Endothelial cell of umbilical vein (primary cell): ENCODE measurements at places on chromosomes 13 and 19. TPM values are rescaled to one million over a fixed set of nuclear protein-coding genes. Genes with fewer than 3 reads are reported as not detected.

- DNase-seq: no peak
Measured at GRCh38 chr13:41307884-41308640, 3.0 kb upstream of the NAA16 start.

- no peak for DNase-seq
Measured at GRCh38 chr13:21911646-21912298, 240.9 kb downstream of the FGF9 start.

The KLK12 gene
- total RNA-seq: not detected in 2 replicates

- DNase-seq: no peak
Measured at GRCh38 chr13:108680011-108680410, 50.6 kb downstream of the MYO16 start.

DNA sequence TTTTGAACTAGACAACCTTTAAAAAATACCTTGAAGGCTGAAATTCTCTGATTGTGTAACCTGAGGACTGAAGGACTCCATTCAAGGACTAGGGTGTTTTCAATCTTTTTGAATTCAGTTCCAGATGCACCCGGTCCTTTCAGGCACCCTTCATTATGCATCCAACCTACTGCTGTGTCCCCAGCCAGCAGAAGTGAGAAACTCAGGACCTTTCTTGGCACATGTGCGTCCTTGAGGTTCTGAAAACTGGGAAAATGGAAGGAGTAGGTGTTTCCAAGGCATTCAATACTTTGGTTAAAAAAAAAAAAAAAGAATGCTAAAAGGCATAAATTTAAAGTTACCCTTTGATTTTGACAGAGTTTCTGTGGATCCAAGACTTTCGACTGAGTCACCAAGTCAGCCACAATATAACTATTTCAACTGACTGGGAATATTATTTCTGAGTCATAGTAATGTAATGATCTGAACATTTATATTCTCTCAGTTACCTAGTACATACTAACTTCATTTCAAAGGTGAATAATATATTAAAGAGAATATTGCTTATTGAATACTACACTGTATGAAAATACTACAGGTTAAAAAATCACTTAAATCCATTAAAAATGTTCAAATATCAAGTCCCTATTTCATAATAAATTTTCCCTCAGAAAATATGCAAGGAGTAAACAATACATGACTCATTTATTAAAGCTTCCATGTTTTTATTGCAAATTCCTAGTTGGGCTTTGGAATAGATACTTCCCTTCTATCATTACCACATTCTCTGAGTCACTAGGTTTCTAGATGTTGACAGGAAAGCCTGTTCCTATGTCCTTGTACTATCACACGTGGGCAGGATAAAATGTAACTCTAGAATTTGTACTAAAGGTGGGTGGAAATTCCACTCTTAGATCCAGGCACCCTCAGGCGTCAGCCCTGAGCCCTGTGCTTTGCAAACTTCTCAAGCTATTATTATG lies 2.4 kb upstream of the ITGBL1 start:
- DNase-seq: peak; percentile 91

The TMEM145 gene
- total RNA-seq: not detected in 2 replicates

The NLRP12 gene
- total RNA-seq: 0.58 and 0.73 TPM in 2 replicates

DNA sequence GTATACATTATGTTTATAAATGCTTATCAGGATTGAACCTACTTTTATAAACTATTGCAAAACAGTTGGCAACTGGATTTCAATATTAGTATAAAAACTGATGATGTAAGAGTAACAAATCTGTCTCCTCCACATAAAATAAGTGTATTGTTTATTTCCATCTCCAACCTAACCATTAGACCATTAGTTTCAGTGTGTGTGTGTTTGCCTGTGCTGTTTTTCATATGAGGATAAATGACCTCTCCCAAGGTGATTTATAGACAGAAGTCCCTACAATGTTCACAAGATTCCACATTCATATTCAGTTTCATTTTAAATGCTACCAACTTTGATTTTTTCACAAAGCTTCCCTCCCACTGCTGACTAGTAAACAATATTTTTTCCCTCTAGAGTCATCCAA lies 871.6 kb downstream of the PCDH9 start:
- no peak for DNase-seq

- DNase-seq: no peak
Measured at GRCh38 chr13:80906860-80907259, 565.9 kb upstream of the SPRY2 start.

The SOHLH2 gene
- total RNA-seq: 0.55 and 0.62 TPM in 2 replicates

- peak; percentile 94 for DNase-seq
Measured at GRCh38 chr13:44436589-44437337, 63.1 kb downstream of the SERP2 start.

GRCh38 chr13:25112695-25113255 lies 16.8 kb downstream of the PABPC3 start:
- no peak for DNase-seq

DNA sequence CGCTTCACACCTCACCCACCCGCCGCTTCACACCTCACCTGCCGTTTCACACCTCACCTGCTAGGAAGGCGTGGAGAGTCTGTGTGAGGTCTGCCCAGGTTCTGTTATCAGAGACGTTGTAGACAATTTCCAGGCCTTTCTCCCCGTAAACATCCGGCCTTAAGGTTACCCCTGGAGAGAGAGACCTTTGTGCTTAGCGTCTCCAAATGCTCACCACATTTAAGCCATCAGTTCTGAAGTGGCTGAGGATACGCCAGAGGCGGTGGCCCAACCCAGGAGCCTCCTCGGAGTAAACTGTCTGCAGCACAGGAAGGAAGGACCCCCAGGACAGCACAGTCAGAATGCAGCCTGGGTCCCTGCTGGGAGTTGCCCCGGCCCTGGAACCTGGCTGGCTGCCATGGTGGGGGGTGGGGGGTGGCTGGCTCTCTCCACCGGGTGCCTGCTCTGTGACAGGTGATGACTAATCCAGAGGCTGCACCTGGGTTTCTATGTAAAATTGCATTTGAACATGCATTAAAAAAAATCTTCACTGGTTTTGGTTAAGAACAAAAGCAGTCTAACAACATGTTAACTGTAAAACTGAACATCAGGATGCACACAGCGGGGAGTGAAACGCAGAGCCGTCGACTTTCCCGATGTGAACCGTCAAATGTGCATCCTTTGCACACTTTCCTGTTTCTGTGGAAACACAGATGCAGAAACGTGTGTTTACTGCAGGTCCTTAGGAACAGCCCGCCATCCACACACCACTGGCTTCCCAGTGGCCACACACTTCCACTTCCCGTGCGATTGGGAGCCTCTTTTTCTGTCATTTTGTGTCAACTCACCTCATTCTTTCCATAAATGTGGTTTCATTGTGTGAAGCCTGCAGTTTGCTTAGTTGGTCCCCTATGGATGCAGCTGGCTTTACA lies 4.5 kb downstream of the ATP4B start:
- no peak for DNase-seq

DNA sequence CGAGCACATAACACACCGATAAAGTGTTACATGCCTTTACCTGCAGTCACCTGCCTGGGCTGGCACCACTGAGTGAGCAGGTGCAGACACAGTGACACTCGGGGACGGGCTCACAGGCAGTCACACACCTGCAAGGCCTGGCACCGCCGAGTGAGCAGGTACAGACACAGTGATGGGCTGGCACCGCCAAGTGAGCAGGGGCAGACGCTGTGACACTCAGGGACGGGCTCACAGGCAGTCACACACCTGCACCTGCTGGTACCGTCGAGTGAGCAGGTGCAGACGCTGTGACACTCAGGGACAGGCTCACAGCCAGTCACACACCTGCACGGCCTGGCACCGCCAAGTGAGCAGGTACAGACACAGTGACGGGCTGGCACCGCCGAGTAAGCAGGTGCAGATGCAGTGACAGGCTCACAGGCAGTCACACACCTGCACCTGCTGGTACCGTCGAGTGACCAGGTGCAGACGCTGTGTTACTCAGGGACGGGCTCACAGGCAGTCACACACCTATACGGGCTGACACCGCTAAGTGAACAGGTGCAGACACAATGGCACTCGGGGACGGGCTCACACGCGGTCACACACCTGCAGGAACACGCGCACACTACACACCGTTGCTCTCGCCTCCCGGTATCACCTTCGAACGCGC lies 470 bp downstream of the ZNF835 start:
- DNase-seq: no peak

- DNase-seq: no peak
Measured at GRCh38 chr13:48311223-48311622, 7.7 kb downstream of the RB1 start.

DNA sequence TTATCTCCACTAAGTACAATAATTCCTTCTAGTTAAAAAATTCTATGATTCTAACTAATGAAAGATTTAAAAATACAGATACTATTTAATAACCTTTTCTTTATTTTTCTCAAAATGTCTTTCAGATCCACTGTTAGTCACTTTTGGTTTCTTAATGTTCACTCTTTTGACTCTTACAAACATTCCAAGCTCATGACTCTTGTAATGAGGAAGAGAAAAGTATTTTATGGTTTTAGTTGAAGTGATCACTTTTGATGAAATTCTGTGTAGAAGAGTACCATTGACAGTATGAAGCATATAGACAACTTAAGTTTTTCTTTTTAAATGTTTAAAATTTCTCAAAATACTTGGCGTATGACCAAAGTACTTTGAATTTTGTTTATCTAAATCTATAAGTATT lies 27.8 kb downstream of the COG3 start:
- no peak for DNase-seq

- DNase-seq: no peak
Measured at GRCh38 chr19:55173714-55174409, 6.2 kb downstream of the SYT5 start.

DNA sequence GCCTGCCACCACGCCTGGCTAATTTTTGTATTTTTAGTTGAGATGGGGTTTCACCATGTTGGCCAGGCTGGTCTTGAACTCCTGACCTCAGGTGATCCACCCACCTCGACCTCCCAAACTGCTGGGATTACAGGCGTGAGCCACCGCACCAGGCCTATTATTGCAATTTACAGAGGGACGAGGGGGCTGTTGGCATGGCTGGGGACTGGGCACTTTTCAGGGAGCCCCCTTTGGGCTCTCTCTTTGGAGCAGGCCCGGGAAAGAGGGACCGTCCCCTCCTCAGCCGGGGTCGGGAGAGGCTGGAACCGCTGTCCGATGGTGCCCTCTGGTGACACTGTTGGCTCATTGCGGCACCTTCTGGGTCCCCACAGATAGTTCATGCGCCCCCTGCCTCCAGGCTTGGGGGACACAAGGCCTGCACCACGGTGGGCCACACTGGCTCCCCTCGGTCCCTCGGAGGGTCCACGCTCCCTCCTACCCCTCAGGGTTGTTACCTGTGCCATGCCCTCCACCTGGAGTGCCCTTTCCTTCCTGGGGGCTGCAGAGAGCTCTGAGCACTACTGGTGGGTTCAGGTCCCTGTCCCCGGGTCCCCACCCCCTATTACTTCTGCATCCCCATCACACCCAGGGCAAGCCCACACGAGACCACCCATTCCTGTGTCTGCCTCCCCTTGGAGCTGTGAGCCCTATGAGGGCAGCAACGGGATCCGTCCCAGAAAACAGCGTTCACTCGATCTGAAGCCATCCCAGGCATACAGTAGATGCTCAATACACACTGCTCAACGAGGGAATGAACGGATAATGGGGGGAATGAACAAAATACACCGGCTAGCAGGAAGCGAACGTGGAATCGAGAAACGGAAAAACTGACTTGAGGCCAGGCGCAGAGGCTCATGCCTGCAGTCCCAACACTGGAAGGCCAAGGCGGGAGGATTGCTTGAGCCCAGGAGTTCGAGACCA lies 12.5 kb downstream of the FEM1A start:
- DNase-seq: peak; percentile 56

The PRODH2 gene
- not detected in 2 replicates for total RNA-seq

DNA sequence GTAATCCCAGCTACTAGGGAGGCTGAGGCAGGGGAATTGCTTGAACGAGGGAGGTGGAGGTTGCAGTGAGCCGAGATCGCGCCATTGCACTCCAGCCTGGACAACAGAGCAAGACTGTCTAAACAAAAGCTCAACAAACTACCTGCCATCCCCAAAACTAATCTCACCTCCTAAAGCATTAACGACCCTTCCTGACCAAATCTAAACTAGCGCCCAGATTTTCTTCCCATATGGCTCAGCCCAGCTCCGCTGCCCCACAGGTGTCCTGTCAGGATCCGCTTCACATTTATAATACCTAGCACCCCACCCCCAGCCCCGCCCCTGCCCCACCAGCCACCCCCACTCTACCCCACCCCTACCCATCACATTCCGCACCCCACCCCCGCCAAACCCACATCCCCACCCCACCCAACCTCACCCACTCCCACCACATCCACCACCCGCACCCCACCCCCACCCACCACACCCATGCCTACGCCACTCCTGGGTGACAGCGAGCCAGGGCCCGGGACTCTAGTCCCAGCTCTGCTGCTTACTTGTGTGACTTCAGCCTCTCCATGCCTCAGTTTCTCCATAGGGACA lies 599 bp downstream of the C19orf12 start:
- DNase-seq: no peak

- DNase-seq: no peak
Measured at GRCh38 chr13:66040506-66040905, 1189.6 kb downstream of the PCDH9 start.

- no peak for DNase-seq
Measured at GRCh38 chr13:41944229-41944628, 16.7 kb downstream of the VWA8 start.

- no peak for DNase-seq
Measured at GRCh38 chr13:36142735-36143134, 11.6 kb upstream of the DCLK1 start.

- no peak for DNase-seq
Measured at GRCh38 chr19:50266896-50267295, 62.3 kb downstream of the KCNC3 start.

The PSG2 gene
- total RNA-seq: not detected in 2 replicates

DNA sequence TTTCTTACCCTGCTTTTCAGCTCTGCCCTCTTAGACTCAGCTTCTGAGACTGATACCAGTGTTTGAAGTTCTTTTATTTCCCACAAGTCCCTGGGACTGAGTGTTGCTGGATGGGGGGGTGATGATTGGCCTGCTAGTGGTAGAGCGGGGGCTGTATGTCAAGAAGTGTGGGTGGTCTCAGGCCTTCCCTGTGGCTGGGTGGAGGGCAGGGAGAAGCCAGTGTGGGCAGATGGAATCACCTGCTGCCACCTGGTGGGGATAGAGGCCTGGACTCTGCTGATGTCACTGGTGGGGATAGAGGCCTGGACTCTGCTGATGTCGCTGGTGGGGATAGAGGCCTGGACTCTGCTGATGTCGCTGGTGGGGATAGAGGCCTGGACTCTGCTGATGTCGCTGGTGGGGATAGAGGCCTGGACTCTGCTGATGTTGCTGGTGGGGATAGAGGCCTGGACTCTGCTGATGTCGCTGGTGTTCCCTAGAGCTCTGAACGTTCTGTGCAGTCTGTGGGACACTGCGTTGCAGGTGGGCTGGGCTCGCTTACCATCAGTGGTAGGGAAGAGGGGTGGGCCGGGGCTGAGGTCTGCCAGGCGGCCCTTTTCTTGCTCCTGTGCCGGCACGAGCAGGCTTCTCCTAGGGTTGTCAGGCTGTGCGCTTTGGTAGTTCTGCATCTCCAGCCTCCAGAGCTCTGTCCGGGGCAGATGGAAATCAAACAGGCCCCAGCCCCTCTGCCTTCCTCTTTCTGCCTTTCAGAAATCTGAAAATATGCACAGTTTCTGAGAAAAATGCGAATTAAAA lies 101.3 kb downstream of the ARHGEF7 start:
- DNase-seq: no peak

The ZNF556 gene
- not detected in 2 replicates for total RNA-seq

- peak; percentile 11 for DNase-seq
Measured at GRCh38 chr13:99659226-99659625, 158.0 kb downstream of the TM9SF2 start.

GRCh38 chr19:12611361-12611699 lies 610 bp downstream of the ZNF791 start:
- DNase-seq: peak; percentile 74
